ENCODE measurements at places on chromosomes 5 and 9. TPM values are rescaled to one million over a fixed set of nuclear protein-coding genes. Genes with fewer than 3 reads are reported as not detected.

The PCDHGA6 gene
- 4.8 TPM for total RNA-seq

The PCDHGA7 gene
- 4.3 TPM for total RNA-seq

The FOXI1 gene
- not detected for total RNA-seq

The GDA gene
- under 0.01 TPM for total RNA-seq

The SH3RF2 gene
- total RNA-seq = 4.2 TPM

The SLC22A4 gene
- 12.5 TPM for total RNA-seq

The ANGPTL2 gene
- 21.2 TPM for total RNA-seq

The LCNL1 gene
- 0.14 TPM for total RNA-seq

The TOPORS gene
- 21.2 TPM for total RNA-seq

The GABRA1 gene
- not detected for total RNA-seq

The INSL4 gene
- not detected for total RNA-seq

The MLANA gene
- not detected for total RNA-seq

The CATSPER3 gene
- total RNA-seq = not detected

The SLC1A1 gene
- total RNA-seq = 12.9 TPM

The LIFR gene
- 105 TPM for total RNA-seq

The ACOT12 gene
- total RNA-seq = 0.57 TPM

The TTC16 gene
- total RNA-seq = not detected

The LRRC70 gene
- 1.4 TPM for total RNA-seq

The SLC6A19 gene
- not detected for total RNA-seq

The CDX1 gene
- 0.57 TPM for total RNA-seq

The GABBR2 gene
- 8.3 TPM for total RNA-seq

The MYMK gene
- total RNA-seq = not detected

The TRPM6 gene
- under 0.01 TPM for total RNA-seq

The LRRC8A gene
- 117 TPM for total RNA-seq
